Fibroblast of lung (primary cell): ENCODE measurements at places on chromosomes 7 and 10.

DNA sequence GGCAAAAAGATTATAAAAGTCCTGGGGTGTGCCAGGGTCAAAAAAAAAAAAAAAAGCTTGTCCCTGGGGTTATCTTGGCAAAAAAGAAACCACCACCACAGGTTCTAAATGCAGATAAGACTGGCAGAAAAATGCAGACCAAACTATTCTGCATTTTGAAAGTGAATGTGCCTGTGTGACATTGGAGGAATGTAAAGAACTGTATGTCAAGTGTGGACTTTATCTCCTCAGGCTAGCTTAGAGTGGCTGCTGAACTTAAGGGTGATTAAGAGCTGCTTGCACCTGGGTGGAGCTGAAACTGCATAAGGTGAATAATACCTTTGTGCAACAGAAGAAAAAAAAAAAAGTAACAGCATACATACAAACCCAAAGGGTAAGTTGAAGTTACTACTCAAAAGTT is 1.3 kb upstream of the NAPEPLD start:
- DNase-seq, result no peak

GRCh38 chr7:155201325-155202087 is 96.2 kb upstream of the INSIG1 start:
- no peak for DNase-seq

DNA sequence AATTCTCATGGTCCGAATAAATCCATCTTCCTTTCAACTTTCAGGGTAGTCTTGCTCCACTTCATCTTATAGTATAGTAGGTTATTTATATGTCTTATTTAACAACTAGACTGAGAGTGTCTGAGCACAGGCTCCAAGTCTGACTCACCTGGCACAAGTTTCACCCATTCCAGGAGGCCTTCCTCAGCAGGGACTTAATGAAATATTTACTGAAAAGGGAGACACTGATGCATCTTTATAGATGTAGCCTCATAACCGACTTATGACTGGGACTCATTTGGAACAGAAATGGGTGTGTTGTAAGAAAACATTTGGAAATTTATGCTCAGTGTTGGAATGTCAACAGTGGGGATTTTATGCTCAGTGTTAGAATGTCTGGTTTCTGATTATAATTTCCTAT is 59.9 kb downstream of the CH25H start:
- DNase-seq, result peak; percentile 93

- DNase-seq, result no peak
Measured at GRCh38 chr10:105026566-105026965, 385.5 kb downstream of the SORCS3 start.

DNA sequence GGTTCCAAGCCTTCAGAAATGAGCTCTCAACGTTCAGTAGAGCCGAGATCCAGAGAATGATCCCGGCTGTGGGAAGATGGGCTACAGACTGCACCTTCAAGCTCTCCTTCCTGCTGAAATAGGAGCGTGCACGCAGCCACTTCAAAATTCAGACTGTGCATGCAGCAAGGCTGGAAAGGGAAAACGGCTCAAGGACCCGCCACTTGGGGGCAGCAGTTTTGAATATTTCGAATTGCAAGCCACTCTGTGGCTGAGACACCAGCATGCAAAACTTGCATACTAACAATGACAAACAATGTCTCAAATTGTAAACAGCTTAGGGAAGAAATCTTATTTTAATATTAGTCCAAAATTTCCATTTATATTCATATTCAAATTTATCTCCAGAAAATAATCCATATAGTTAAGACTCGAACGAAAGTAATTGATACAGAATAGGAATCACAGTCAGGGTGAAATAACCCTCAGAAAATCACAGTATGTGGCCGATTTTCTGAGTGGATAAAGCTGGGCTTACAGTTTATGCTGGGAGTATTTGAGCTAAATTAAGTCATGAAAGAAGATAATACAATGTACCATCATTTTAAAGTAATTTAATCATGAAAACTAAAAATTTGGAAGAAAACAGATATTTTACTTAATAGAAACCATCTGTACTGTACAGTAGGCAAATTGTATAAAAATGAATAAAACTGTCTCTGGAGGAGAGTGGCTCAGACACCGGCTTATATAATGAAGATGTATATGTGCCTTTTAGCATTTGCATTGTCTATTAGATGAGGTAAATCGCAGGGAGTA is 137.9 kb upstream of the MKI67 start:
- DNase-seq, result peak; percentile 50

- no peak for DNase-seq
Measured at GRCh38 chr10:105615715-105616365, 974.8 kb downstream of the SORCS3 start.

DNA sequence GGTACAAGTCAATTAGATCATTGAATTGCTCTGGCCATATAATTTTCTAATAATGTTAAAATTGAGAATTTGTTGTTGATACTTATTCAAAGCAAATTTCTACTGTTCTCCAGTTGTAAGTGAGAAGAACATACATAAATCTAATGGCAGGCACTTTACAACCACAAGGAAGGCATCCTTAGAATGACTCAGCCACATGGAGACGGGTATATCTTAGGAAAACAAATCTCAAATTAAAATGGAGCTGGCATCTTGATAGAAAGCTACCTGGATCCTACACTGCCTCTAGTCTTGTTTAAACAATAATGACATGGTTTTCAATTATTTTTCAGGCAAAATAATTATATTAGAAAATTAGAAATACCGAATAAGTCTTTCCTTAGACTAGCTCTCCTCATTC is 1183.7 kb upstream of the SORCS1 start:
- DNase-seq, result no peak

- no peak for DNase-seq
Measured at GRCh38 chr10:54009672-54010071, 791.4 kb downstream of the PCDH15 start.

- no peak for DNase-seq
Measured at GRCh38 chr10:63783882-63784281, 262.7 kb downstream of the REEP3 start.

DNA sequence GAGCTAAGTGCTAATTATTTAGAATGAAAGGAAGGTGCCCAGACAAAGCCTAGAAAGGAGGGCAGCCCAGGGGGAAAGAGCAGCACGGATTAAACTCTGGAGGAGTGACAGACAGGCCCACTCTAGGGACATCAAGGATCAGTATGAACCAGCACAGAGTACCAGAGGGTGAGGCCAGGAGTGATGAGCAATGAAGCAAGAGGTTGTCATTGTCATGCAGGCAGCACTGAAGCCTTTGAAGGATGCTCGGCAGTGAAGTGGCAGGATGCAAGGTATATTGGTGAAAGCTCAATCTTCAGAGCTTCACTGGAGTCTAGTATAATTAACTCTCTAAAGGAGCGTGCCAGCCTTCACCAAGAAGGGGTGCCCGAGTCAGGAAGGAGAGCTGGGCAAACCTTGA is 112.0 kb upstream of the INHBA start:
- DNase-seq, result no peak

DNA sequence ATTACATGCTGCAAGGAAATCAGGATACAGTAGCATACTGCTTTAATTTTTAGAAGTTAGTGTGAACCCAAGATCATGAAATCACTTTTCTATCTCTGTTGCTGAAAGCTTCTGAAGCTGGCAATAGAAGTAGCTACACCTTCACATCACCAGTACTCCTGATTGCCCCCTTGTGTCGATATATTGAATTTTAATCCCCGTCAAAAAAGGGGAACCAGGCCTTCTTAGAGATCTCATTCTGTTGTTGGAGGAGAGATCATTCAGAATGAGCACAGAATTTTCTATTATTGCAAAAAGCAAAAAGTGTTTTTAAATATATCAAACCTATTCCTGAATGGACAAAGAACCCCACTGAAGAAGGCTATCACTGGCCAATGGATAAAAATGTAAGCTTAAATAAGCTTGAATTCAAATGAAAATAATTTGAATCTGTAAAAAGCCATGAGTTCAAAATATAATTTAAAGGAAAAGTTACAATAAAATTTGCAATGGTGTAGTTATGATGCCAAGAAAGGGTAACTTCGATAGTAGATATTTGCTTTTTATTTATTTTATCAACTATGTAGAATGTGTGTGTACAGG is 39.7 kb upstream of the TEX47 start:
- peak; percentile 2 for DNase-seq

DNA sequence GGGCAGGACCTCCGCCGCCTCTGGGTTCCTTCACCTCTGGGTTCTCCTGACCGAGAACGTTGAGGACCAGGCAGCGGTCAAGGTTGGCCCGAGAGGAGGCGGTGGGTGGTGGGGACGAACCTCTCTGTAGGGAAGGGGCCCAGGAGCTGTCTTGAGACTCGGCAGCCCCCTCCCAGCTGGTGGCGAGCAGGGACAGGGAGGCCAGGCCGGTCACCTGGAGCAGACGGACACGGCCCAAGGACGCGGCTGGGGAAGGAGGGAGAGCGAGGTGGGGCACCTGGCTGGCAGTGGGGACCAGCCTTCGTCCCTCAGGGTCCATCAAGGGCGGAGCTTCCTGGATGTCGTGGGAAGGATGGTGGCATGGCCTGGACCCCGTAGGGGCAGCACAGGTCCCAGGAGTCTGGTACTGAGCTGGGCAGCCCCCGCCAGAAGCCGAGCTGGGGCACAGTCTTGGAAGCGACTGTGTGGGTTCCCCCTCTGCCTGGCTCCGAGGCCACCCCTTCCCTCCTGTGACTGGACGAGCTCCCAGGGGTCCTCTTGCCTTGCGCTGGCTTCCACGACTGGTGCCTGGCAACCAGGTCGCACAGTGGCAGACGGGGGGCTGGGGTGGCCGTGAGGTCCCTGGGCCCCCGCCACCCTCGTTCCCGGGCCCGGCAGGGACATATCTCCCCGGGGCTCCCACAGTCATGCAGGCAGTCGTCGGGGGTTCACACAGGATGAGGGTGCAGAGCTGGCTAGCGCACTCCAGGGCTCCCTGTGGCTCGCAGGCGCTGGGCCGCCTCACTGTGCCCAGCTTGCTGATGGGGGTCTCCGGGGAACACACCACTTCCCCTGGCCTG is 89.9 kb downstream of the DNAJB6 start:
- no peak for DNase-seq

- DNase-seq, result no peak
Measured at GRCh38 chr7:78090616-78091015, 292.0 kb downstream of the PHTF2 start.

DNA sequence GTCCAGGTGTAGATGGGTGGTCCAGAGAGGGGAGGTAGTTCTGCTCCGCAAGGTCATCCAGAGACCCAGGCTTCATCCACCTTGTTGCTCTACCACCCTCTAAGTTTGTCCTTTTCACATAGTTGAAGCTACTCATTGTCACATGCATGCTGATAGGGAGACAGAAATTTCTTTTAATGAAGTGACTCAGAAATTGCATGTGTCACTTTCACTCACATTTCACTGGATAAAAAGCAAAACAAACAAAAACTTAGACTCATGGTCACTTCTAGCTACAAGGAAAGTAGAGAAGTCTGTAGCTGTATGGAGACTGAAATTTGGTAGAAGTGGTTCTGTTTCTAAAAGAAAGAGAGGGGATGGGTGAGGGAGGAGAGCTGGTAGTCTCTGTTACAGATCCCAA is 161.9 kb downstream of the SORCS3 start:
- DNase-seq, result no peak

- DNase-seq, result no peak
Measured at GRCh38 chr7:110786328-110786965, 304.5 kb upstream of the LRRN3 start.

DNA sequence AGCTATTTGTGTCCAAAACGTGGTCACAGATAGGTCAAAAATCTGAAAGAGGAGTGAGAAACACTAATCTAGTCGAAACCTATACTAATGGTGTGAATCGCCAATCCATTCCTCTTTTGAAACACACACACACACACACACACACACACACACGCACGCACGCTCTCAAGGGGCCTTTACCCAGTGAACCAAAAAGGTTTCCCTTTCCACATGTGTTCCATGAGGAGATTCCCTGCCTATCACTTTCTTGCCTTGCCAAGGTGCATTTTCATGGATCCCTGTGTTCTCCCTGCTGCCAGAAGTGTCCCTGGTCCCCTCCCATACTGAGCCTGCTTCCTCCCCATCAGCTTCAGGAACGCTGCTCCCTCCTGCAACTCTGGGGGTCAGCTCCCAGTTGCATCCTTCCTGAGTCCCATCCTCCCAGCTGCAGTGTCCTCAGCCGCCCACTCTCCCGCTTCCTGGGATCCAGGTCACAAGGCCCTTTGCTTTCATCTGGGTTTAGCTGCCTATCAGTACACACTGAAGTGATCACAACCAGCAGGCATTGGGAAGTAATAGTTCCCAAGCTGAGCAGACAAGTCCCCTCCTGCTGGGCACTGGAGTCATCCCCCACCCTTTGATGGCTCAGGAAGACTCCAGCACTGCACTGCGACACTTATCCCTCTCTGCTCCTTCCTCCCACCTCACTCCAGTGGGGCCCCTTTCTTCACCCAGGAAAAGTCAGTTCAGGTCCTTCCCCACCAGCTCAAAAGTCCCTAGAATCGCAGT is 49.2 kb upstream of the KCNMA1 start:
- DNase-seq, result no peak

GRCh38 chr7:28276298-28276697 is 95.7 kb upstream of the JAZF1 start:
- DNase-seq, result no peak

- DNase-seq, result no peak
Measured at GRCh38 chr7:114860206-114860605, 61.7 kb upstream of the MDFIC start.

DNA sequence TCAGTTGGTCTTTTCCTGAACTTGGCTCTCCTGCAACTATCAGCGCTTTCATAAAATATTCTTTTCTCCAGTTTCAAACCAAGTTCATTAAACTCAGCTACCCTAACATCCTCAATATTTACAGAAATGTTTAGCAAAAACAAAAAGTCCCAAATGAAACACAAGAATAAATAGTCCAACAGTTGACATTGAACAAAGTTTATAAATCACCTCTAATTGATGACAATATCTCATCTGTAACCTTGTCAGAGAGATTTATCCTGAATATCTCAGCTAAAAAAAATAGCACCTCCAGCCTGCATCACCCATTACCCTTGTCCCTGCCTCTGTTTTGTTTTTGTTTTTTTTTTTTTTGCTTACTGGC is 76.1 kb downstream of the ANK3 start:
- DNase-seq, result no peak

- no peak for DNase-seq
Measured at GRCh38 chr7:141238596-141239243, 164.9 kb downstream of the TMEM178B start.

- DNase-seq, result no peak
Measured at GRCh38 chr7:14275356-14275755, 285.9 kb upstream of the ETV1 start.

DNA sequence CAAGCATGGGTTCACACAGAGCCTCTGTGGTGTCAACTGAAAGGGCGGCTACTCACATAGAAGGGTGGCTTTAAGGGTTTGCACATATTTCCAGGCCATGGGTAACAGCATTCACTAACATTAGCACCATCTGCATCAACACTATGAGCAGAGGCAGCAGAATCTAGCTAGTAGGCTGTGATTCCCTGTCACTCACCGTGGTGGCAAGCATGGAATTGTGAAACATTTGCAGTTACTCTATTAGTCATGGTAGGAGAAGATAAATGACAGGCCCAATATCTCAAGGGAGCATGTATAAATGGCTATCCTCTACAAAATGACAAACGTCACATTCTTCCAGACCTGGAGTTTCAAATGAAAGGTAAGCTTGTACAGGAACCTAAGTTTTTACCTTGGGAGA is 32.2 kb upstream of the CUBN start:
- no peak for DNase-seq

- DNase-seq, result peak; percentile 96
Measured at GRCh38 chr10:3782451-3783315, 2.3 kb downstream of the KLF6 start.
